ENCODE measurements at places on chromosomes 12 and 14.

DNA sequence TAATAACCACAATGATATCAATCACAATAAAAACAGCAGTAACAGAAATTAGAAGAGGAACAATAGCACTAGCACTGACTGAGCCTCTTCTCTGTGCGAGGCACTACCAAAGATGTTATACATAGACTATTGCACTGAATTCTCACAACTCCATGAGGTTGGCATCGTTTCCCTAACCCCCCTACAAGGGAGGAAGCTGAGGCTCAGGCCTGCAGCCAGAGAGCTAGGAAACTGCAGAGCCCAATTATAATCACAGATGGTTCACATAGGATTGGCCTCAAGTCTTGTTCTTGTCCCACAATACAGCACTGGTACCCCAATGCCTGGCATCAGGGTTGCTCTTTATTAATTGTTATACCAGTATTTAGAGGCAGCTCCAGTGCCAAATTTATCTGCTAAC, 278.0 kb downstream of the CEP128 start:
- no peak for DNase-seq

DNA sequence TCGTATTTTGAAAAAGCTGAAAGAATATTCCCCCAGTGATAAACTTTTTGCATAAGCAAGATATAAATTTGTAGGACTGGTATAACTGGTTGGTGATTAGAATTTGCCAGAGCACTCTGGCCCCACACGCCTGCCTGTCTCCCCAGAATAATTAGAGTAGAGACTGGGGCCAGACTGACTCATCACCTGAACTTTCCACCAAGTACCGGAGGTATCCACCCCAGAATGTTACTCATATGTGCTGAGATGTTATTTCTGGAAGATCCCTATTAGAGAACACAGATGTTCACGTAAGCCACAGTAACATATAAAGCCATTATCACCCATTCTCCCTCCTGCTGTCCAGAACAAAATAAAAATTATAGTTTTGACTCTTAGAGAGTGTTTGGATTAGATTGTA, 49.5 kb upstream of the PIWIL1 start:
- DNase-seq: no peak

DNA sequence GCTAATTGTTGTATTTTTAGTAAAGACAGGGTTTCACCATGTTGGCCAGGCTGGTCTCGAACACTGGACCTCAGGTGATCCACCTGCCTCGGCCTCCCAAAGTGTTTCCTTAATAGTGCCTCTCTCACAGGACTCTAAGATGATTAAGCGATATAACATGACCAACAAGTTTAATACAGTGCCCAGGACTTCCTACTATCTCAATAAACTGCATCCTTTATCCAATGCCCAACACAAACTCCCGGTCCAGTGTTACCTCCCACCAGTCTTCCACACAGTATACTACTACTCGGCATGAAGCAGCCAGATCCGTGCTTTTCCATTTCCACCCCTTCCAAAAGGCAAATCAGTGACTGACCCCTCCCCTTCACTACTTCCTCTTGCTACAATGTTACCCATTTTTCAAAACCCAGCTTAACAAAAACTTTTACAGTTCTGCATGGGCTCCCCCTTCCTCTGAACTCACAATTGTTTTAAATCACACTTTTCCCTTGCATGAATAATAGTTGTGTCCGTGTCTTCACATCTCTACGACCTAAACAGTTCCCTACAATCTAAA, 900 bp downstream of the NOP2 start:
- peak; percentile 30 for DNase-seq

DNA sequence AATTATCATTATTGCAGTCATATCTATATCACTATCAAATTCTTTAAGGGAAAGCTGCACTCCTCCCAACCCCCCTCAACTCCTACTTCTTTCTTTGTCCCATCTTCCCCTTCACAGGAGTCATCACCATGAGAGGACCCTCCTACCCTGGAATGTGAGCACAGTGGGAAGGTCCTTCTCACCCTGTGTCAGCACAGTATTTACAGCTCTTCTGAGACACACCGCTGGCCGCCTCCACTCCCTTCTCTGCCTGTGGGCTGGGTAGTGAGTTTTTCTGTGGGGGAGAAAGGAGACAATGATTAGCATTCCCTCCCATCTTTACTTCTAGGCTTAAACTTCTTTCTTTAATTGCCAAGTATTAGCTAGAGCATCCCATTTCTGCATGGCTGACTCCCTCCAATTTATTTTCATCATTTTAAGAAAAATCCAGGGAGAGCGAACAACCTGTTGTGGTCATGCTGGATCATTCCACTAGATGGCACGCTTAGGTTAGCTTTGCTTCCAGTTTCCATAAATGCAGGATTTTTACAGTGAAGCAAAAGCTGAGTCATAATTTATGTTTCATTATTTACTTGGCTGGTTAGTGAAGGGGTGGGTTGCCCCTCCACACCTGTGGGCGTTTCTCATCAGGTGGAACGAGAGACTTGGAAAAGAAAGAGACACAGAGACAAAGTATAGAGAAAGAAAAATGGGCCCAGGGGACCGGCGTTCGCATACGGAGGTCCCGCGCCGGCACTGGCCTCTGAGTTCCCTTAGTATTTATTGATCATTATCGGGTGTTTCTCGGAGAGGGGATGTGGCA, 188.5 kb downstream of the ALX1 start:
- DNase-seq: peak; percentile 94

GRCh38 chr14:99794151-99794780, 1.1 kb downstream of the EML1 start:
- no peak for DNase-seq

GRCh38 chr12:112368856-112369255, 13.4 kb downstream of the HECTD4 start:
- DNase-seq: no peak

- peak; percentile 95 for DNase-seq
Observed at GRCh38 chr12:62910549-62911169, 24.3 kb downstream of the PPM1H start.

- DNase-seq: peak; percentile 82
Observed at GRCh38 chr12:107759410-107759809, 1.5 kb downstream of the PRDM4 start.

- DNase-seq: no peak
Observed at GRCh38 chr14:58992935-58993334, 195.5 kb upstream of the DAAM1 start.

GRCh38 chr12:119631930-119632678, 35.8 kb upstream of the PRKAB1 start:
- no peak for DNase-seq

DNA sequence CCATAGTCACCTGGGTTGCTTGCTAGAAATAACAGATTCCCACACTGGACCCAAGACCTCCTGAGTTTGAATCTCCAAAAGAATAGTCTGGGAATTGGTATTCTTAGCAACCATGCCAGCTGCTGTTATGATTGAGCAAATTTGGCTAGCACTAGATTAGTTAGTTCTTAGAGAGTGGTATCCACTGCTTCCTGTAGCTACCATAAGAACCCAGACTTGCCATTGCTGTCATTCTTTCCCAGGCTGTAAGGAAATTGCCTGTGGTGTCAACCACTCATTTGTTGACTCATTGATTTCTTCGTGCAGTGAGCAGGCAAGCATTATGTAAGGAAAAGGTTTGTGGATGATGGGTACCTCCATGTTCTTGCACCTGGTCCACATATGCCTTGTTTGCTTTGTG, 201.8 kb upstream of the RGS6 start:
- no peak for DNase-seq

- no peak for DNase-seq
Observed at GRCh38 chr14:99212199-99212598, 59.8 kb downstream of the BCL11B start.

DNA sequence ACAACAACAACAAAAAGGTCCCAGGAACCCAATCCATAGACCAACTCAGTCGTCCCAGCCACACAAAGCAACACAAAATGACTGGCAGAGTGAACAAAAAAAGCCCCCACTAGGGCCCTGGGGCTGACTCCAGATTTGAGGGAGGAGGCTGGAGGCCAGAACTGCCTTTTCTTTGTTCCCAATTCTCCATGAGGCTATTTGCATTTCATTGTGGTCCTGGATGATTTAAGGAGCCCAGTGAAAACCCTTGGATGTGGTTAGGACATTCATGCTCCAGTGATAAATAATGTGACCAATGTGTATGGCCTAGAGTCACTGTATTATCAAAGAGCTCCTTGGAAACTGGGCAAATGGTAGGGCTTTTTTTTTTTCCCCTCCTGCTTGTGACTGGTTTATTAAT, 192.9 kb downstream of the NUAK1 start:
- no peak for DNase-seq

DNA sequence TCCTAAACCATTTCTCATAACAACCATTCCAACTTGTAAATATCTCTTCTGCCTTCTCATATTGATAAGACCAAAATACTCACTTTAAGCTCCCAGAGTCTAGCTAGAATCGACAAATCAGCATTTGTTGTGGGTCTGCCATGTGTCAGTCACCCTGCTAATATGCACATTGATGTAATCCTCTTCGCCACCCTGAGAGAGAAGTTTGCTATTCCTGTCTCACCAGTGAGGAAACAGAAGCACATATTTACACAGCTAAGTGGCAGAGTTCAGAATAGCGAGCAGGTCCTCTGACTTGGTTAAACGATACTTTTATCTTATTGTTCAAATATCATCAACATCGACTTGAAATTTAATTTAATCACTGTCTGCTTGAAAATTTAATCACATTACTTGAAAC, 142.1 kb downstream of the ANO4 start:
- DNase-seq: no peak

GRCh38 chr12:123096741-123097140, 54.1 kb downstream of the PITPNM2 start:
- DNase-seq: no peak

GRCh38 chr12:22539055-22539454, 5.3 kb downstream of the C2CD5 start:
- no peak for DNase-seq

DNA sequence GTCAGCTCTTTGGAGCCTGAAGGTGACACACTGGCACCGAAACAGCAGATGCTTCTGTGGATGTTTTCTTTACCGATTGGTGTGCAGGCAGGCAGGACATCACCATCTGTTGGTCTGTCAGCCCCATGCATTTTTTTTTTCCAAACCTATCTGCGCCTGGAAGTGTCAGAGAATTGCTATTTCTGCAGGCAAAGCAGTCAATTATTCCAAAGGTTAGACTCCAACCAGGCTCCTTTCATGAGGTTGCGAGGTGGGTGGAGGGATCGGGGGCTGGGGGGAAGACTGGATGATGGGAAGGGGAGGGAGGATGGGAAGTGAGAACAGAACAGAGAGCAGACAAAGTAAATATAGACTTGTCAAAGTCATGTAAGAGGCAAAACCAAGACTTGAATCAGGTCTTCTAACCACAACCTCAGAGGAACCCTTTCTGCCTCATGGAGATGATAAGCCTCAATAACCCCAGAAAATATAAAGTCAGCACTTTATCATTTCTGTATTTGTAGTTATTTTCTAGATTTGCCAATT, 117.7 kb downstream of the OTOGL start:
- peak; percentile 36 for DNase-seq

DNA sequence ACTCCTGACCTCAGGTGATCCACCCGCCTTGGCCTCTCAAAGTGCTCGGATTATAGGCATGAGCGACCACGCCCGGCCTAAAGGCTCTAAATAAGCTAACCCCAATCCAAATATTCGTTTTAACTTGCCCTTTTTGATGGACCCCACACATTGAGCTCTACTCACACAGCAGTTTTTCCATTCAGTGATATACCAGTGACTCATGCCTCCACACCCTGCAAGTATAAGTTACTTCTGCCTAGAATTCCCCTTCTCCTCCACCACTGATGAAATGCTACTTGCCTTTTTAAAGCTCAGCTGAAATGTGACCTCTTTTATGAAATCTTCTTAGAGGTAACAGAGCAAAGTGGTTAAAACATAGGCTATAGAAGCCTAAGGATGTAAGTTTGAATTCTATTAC, 68.8 kb downstream of the EXOC5 start:
- DNase-seq: no peak

GRCh38 chr14:95122621-95122945, 34.7 kb downstream of the DICER1 start:
- no peak for DNase-seq

GRCh38 chr12:73598626-73599025, 939.0 kb upstream of the ATXN7L3B start:
- no peak for DNase-seq

GRCh38 chr12:49962861-49963765, 1.4 kb downstream of the AQP5 start:
- DNase-seq: no peak

DNA sequence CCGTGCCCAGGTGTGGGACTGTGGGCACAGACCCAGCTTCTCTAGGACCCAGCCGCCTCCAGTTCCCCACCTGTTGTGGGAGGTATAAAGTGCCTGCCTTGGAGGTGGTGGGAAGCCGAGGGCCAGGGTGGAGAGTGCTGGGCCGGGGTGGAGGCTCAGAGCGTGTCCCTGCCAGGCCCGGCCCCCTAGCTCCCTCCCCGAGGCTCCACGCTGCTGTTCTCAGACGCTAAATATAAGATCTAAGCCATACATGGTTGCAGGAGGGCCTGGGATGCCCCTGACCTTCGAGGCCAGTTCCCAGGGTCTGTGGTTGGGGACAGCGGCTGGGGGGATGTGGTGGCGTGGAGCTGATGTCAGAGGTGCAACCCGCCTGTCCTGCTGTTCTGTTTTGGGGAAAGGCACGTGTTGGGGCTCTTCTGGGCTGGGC, 10.8 kb downstream of the INF2 start:
- DNase-seq: no peak

DNA sequence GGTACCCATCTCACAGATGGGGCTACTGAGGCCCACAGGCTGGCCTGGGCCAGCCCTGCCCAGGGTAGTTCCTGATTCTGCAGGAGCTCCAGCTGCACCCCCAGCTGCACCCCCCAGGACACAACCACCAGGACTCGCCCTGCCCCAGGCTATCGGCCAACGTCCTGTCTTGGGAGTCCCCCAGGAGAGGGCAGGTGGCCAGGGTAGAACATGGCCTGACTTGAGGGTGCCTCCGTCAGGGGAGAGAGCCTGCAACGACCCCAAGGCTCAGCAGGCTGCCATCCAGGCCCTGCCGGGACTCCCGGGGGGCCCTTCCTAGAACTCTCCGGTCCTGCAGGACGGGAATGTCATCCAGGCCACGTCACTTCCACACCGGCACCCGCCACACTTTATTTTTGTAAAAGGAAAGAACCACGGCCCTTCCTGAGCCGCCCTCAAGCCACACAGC, 15.8 kb downstream of the JAG2 start:
- DNase-seq: no peak
